ENCODE measurements at places on chromosomes 1 and 21.

DNA sequence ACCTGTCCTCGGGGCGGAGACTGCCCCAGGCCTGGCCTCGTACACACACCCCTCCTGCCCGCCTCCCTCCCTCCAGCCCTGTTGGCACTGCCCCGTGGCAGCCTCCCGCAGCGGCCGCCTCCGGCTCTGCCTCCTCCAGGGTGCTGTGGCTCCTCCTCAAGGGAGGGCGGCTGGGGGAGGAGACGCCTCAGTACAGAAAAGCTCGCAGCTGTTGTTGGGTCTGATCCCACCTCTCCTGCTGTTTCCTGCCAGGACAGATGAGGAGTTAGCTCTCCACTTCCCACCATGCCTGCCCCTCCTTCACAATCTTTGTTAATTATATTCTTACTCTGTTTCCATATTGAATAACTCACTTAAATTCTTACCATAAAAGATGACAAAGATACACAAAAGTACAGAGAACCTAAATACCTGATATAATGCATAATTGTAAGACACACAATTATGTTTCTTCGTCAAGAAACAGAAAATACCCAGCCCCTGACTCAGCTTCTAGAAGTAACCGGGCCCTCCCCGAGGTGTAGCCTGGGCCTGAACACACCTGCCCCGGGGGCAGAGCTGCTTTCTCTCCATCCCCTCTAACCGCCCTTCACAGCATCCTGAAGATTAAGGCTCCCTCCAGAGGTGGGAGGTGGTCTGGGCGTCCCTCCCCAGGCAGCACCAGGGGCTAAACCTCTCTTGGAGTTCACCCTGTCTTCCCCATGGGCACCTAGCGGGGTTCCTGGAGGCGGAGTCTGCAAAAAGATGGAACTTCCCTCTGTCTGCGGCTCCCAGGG lies 30.6 kb upstream of the COL6A1 start:
- DNase-seq: no peak

GRCh38 chr1:202754293-202754692 lies 44.0 kb upstream of the SYT2 start:
- no peak for DNase-seq

DNA sequence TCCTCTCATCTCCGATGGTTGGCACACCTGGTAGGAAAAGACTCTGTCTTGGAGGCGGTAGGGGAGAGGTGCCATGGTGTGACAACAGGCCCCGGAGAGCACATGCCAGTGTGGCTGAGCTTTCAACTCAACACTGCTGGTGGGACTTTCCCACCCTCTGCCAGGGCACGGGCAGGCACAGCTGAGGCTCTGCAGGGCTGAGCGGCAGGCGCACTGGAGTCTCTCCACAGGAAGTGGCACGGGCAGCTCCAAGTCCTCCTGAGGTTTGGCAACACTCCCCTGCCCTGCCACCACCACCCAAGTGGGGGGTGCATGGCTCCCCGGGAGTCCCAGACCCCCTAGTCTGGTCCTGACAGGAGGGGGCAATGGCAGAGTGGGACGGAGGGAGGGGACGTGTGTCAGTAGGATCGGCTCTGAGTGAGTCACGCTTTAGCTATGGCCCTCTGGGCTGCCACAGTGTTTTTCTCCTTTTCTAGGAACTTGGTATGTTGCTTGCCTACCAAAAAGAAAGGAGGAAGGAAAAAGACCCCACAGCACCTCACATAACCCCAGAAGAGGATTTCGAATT lies 27.3 kb upstream of the EVA1B start:
- DNase-seq: no peak

- no peak for DNase-seq
These were observed 19.8 kb downstream of the MIER1 start for GRCh38 chr1:66944330-66945274.

GRCh38 chr1:175297291-175297690 lies 104.7 kb upstream of the KIAA0040 start:
- no peak for DNase-seq

DNA sequence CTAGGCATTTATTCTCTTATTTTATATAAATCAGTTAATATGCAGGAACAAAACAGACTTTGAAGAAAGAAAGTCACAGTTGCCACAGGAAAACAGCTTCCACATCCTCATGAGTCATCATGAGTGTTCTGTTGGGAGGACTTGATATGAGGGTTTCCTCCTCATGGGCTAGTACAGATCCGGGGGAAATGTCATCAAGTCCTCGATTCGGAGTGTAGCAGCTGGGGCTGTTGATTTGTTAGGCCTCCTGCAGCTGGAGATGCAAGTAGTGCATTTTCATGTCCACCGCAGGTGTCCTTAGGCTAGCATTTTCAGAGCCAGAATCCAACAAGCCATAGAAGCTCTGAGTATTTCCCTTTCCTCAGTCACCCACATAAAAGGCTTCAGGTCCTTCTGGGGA lies 36.7 kb downstream of the ADAM30 start:
- peak; percentile 50 for DNase-seq
